Stimulated activated CD4-positive, alpha-beta T cell treated with anti-CD3 and anti-CD28 coated beads, Interleukin-12 subunit alpha, Interleukin-12 subunit beta, amount 100 ng/mL, for 48 hours (primary cell): ENCODE measurements at places on chromosomes 6 and 20.

GRCh38 chr6:158087224-158087867, 80.7 kb downstream of the SERAC1 start:
- no peak for DNase-seq

GRCh38 chr6:166228839-166229528, 61.3 kb upstream of the TBXT start:
- no peak for DNase-seq

DNA sequence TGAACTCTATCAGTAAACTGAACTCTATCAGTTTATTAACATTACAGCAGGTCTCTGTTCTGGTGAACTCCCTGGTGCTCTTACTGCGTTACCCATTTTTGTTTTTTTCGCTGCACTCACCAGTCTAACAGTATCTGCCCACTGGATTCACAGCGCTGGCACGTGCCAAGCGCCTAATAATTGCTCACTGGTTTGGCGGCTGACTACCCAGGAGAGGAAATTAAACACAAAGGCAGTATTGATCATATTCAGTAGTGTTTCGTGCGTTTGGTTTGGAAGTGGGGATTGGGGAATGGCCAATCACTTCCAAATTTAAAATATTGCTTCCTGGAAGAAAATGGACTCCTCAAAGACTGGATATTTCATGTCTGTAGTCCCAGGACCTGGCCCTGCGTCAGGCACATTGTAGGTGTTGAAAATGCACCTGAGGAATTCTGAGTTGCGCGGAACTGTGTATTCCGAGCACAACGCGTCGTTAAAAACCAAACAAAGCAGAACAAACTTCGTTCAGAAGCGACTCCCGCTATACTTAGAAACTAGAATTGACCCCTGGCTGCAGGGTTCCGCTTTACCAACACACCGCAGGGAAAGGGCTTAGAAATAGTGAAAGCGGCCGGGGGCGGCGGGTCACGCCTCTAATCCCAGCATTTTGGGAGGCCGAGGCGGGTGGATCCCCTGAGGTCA, 1.1 kb upstream of the RPS12 start:
- no peak for DNase-seq

- no peak for DNase-seq
These were observed 33.4 kb downstream of the MTRES1 start for GRCh38 chr6:107061125-107062020.

- no peak for DNase-seq
These were observed 61.5 kb downstream of the MAP3K4 start for GRCh38 chr6:161053103-161053502.

GRCh38 chr20:41110930-41111577, 26.3 kb upstream of the PLCG1 start:
- no peak for DNase-seq

- DNase-seq, result no peak
These were observed 8.7 kb upstream of the FANCE start for GRCh38 chr6:35443341-35444030.

DNA sequence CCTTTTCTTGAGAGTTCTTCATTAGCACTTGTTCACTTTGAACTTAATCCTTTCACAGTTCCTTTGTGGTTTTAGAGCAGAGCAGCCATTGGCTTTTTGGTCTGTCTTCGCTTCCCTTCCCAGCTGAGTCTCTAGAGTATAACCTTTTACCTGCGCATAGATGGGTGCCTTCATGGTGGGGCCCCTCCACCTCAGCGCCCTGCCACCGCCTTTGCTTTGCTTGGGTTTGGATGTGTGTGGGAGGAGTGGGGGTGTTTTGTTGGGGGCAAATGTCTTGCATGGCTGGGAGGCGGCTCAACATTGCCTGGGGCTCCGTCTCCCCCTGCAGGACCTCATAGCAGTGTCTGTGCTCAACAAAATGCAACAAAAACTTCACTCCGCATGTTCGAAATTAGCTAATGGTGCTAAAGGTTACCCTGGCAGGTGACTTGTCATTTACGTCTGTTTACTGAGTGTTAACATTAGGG, 11.9 kb downstream of the PYGB start:
- DNase-seq, result no peak

DNA sequence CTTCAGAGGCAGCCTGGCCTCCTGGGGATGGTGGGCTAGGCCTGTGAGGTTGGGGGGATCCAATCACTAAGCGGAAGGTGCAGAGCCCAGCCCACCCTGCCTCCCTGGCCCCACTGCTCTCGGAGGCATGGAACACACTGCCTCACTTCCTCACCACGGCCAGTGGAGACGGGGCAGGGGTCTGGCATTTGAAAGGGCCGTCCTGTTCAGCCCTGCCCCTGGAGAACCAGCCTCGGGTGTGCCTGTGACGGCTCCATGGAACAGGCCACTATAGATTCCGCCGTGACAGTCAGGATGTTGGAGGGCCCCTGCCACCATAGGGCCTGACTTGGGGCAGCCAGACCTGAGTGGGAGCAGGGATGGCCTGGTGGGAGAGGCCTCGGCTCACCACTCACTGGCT, 110.2 kb downstream of the DACT2 start:
- no peak for DNase-seq

DNA sequence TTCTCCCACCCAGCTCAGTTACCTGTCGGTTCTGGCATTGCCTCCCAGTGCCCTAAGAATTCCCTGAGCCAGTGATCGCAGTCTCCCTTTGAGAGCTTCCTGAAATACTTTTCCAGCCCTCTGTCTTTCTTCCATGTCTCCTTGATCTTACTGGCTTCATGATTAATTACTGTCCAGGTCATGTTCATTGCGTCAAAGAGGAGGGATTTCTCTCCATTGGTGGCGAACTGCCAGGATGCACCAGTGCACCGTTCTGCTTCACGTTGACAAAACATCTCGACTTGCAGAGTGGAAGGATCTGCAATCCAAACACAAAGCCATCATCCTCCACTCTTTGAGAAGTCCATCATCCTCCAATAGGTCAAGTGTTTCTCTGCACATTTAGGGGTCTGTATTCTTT, 8.6 kb downstream of the RAET1E start:
- DNase-seq, result no peak

- no peak for DNase-seq
These were observed 50.0 kb downstream of the CNBD2 start for GRCh38 chr20:36018208-36018988.

GRCh38 chr6:156686301-156686994, 90.7 kb upstream of the ARID1B start:
- peak; percentile 35 for DNase-seq

DNA sequence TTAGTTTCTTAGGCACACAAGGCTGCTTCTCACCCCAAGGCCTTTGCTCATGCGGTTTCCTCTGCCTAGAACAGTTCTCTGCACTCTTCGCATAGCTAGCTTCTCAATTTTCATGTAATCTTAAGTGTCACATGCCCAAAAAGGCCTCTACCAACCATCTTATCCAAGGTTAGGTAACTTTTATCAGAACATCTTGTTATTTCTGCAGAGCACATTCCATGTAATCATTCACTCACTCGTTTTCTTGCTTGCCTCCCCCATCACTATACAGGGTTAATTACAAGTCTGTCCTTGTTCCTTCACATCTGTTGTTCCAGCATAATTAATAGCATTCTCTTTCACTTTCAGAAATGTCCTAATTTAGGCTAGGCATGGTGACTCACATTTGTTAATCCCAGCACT, 53.8 kb downstream of the NCOA6 start:
- no peak for DNase-seq

GRCh38 chr20:199996-200395, 10.5 kb upstream of the DEFB128 start:
- DNase-seq, result no peak

GRCh38 chr20:57087102-57087501, 179.3 kb downstream of the BMP7 start:
- no peak for DNase-seq

- peak; percentile 68 for DNase-seq
These were observed 57.2 kb upstream of the ARID1B start for GRCh38 chr6:156719720-156720563.

- DNase-seq, result no peak
These were observed 975.1 kb downstream of the TFAP2A start for GRCh38 chr6:9439621-9440330.

DNA sequence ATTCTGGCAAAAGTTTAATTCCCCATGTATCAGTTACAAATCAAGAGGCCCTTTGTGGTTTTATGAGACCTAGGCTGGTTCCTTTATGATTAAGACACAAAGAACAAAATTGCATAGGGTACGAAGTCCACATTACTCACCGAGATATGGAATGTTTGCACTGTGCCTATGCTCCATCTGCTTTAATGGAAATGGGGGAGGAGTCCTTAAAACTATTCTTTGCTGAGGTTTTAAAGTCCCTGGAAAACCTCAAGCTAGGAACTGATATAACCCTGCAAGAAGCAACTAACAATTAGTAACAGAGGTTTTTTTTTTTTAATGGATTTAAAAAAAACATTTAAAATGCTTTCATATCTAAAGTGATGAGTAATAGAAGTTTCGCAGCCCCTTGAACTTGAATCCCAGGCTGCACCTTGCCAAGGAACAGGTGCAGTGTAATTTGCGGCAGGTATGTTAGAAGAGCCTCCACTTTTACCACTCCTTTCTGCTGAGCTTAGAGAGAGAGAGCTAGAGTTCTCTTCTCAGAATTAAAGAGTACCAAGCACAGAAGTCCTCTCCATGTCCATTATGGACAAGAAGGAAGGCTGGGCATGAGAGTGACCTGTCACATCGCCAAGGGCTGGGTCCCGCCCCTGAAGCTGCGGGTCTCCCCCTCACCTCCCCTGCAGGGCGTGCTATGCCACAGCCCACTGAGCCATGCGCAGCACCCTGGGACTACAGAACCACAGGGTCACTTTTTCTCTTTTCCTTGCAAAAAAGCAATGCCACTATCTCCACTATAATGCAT, 2.3 kb downstream of the SERPINB1 start:
- no peak for DNase-seq

DNA sequence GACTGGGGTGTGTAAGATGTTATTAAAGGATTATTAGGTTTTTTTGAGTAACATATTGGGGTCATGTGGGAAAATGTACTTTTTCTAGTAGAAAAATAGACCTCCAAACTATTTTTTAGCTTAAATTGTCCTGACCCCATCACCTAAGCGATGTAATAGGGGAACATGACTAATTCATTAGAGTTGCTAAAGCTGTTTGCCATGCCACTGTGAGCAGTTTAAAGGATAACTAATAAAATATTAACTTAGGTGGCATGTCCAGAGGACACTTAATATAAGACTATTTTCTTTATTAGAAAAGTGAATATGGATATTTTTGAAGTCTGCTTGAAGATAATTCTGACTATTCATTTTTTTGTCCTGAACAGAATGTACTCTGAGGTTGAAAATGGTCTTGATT, 545.9 kb upstream of the BTBD3 start:
- no peak for DNase-seq

DNA sequence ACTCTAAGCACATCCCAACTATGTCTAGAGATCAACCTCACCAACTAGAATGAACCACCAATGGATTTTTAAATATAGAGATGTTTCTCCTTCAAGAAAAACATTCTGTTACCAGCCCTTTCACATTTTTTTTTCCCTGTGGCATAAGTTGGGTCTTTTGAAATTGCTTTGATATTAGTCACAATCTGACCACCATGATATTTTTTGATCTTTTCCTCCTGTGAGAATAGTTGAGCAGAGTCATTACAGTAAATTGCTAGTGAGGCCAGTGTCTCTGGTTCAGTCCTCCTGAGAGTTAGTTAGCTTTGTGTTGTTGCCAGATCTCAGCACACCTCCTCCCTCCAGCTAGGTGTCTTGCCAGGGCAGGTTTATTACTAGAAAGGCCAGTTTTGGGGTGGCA, 79.7 kb upstream of the MYLIP start:
- DNase-seq, result no peak

DNA sequence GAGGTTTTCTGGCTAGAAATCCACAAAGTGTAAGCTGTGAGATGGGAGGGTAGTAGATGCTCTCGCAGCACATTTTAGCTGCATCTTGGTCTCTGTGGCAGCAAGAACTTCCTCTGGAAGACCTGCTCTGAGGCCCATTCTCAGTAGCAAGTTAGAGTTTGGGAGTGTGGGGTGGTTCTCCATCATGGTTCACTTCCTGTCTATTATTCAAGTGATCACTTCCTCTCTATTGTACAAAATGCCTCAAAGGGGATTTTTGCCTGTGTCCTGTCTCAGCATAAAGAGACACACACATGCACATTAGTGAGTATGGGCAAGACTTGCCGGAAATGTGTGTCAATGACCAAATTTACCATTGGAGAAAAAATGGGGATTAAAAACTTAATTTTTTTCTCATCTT, 42.5 kb downstream of the LYRM2 start:
- DNase-seq, result no peak

DNA sequence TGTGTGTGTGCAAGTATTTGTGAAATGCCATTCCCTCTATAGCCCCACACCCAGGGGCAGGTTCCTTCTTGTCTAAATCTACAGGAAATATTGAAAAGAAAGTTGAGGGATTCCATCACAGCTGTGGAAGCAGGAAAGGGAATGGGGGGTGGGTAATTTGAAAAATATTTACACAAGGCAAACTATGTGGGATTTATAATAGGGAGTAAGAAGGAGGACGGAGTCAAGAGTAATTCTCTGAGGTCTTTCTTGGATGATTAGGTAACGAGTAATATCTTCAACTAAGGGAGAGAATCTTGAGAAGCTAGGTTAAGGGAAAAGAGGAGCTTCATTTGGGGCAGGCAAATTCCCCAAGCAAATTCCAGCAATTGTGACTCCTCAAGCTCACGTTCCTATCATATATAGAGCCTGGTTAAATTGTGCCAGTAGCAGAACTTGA, 113.5 kb upstream of the SGK1 start:
- DNase-seq, result no peak

GRCh38 chr6:43886717-43887339, 116.8 kb downstream of the VEGFA start:
- no peak for DNase-seq

DNA sequence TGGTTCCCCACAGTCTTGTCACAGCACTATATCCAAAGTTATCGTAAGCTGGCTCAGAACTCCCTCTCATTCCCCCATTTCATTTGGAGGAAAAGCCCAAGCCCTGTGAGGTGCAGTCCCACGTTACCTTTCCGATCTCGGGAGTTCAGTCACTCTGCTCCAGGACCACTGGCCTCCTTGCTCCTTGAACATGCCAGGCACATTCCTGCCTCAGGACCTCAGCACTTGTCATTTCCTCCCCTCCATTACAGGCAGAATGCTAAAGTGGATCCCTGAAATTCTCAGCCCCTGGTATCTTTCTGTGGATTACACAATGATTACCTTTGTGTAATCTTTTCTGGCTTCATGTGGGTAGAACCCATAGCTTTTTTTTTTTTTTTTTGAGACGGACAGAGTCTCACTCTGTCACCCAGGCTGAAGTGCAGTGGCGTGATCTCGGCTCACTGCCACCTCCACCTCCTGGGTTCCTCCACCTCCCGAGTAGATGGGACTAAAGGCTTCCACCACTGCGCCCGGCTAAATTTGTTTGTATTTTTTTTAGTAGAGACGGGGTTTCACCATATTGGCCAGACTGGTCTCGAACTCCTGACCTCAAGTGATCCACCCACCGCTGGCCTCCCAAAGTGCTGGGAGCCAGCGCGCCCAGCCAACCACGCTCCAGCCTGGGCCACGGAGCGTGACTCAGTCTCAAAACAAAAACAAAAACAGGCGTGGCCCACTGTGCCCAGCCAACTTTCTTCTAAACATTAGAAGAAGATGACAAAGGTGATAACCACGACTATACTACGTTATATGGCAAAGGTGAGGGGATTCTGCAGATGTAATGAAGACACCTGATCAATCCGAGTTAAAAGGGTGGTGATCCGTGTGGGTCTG, 4.0 kb upstream of the OXT start:
- DNase-seq, result no peak

GRCh38 chr20:1278993-1279392, 12.9 kb downstream of the SNPH start:
- DNase-seq, result no peak
